ENCODE measurements at places on chromosomes 3 and 15.

DNA sequence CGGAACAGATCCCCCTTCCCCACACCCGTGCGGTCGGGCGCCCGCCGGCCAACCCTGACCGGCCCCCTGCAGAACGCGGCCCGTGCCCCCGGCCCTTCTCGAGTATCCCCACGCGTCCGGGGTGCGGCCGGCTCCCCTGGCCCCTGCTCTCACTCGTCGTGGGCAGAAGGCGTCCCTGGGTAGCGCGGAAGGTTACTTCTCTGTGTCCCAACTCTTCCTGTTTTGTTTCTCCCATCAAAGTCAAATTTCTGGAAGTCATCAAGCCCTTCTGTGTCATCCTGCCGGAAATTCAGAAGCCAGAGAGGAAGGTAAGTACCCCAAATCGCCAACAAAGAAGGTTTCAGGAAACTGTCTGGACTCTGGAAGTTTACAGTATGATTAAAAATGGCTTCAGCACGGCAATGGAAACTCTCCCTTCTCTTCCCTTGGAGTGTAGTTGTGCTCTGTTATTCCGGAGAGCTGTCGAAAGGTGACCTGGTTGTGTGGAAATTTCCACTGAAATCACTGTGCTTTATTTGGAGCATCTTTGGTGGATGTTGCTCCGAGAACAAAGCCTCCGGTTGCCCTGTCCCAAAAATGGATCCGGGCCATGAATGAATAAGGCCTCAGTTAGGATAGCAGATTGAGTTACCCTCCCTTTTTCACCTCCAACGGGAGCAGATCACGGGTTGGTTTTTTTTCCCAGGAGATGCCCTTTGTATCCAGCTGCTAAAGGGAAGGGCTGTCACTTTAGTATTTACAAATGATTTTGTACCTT is 536 bp downstream of the SEC61A1 start:
- DNase-seq = peak; percentile 4

DNA sequence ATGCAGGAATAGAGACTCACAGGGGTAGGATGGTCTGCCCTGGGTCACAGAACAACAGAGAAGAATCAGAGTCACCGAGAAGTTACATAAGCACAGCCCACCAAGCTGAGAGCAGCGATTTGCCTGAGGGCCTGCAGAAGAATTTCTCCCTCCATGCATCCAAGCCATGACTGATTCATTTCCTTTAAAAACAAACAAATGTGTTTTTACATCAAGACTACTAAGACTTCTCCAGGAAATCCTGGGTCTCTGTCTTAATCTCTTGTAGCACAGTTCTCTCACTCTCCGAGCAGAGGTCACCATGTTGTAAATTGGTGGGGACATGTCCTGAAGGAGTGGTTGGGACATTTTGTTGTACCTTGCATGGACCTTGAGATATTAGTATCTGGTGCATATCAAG is 159.8 kb downstream of the THSD4 start:
- no peak for DNase-seq

DNA sequence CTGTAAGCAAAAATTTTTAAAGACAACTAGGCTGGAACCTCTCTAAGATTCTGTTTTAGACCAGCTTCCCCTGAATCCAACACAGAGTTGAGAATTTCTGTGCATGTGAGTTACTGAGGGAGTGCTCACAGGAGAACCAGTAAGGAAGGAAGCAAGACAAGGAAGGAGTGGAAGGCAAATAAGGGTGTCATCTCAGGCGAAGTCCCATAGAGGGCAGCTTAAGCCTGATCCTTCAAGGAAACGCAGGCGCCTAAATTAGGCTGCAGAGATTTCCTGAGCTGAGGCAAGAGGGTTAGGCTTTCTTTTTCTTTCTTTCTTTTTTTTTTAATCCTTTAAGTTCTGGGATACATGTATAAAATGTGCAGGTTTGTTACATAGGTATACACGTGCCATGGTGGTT is 36.2 kb upstream of the COL6A6 start:
- peak; percentile 4 for DNase-seq

DNA sequence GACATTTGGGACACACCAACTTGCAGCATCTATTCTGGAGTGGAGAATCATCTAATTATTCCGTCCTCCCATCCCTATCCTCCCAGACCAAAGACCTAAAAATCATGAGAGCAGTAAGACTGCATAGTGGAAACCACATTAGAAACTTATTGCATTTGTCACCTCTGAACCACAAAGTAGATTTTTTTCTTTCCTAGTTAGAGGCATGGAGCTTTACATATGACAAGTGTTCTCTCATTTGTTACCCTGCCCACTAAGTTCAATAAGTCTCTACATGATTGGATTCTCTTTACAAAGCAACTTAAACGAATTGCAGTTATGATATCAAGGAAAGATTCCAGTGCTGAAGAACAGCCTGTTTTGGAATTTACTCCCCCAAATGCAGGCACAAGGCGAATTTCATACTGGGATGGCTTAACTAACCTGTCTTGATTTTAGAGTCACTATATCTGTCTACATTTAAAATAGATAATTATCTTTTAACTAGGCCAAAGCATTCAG is 42.3 kb upstream of the LRRFIP2 start:
- DNase-seq = no peak

DNA sequence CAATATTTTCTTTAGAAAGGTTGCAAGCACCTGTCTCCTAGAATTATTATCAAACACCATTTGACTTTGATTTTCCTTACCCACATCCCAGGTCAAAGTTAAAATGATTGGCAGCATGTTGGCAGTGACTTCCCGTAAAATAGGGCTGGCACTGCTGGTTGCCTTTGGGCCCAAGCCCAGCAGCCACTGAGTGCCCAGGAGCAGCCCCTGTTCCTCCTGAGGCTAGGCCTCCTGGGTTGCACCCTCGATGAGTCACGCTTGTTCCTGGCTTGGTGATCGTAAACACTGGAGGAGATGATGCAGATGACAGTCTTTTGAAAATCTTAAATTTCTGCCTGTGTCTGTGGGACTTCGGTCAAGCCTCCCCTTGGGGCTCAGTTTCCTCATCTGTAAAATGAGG is 290.0 kb downstream of the TLE3 start:
- peak; percentile 14 for DNase-seq

- peak; percentile 50 for DNase-seq
These were observed 81.6 kb downstream of the HERC1 start for GRCh38 chr15:63752075-63752684.
